Amygdala (tissue), 56 donors: ENCODE measurements at places on chromosomes 4 and X.

DNA sequence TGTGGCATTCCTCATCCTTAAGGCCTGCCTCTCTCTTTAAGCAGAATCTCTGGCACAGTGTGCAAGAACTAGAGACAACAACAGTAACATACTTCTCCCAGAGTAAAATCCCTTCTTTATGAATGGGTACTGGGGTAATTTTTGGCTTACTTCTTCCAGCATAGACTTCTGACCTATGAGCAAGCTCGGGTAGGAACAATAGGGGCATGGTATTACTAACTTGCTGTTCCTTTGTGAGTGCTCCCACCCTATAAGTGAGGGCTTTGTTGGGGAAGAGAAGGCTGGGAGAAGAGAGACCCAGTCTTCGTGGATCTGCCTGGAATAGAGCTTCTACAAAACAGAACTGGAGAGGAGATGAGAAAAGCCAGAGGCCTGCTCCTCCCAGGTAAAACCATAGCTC is 30.2 kb downstream of the CLDN2 start:
- no peak for DNase-seq

GRCh38 chr4:113901994-113902787 is 77.3 kb downstream of the ARSJ start:
- DNase-seq = no peak

DNA sequence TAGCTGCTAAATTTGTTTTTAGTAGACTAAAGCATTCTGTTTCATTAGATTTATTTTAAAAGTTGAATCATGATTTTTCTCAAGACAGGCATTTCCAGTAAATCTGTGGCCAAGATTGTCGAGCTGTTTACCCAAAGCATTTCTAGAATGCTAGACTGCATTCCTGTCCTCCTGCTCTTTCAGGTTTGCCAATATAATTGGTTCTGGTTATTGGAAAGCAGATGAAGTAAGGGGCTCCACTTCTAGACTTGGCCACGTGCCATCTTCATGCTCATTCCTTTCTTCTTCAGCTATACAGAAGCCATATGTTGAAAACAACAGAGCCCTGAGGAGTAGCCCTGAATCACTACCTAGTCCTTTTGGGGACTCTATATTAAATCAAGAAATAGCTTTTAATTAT is 62.5 kb downstream of the PGRMC2 start:
- no peak for DNase-seq

GRCh38 chrX:9312922-9313867 is 151.7 kb upstream of the TBL1X start:
- DNase-seq = no peak

DNA sequence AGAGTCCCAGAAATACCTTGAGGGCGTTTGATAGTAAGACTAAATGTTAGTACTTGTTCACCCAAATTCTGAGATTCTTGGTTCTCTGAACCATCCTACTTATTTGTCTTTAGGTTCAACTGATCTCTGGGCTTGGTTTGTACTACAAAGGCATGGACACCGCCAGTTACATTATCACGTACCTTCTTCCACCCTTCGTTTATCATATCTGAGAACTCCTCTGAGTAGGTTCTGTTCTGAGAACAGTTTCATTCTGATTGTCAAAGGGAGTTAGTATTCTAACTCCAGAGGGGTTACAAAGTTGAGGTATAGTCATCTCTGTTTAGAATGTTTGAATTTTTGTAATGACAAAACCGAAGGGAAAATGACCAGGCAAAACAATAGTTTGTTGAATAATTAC is 19.3 kb downstream of the ZFX start:
- DNase-seq = no peak

DNA sequence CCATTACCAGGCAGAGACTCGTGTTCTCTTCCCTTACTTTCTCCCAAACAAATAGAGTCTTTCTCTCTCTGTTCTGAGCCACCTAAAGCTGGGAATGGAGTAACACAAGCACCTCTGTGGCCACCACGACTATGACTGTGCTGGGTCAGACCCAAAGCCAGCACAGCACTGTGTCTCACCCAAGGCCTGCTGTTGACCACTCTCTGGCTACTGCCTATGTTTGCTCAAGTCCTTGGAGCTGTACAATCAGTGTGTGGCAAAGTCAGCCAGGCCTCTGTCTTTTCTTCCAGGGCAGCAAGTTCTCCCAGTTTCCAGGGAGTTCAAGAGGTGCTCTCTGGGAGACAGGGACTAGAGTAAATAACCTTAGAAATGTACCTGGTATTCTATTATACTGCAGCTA is 239.4 kb downstream of the FAM47A start:
- no peak for DNase-seq

- no peak for DNase-seq
Measured at GRCh38 chr4:76894537-76895255, 3.2 kb downstream of the SOWAHB start.

- no peak for DNase-seq
Measured at GRCh38 chrX:131330735-131331134, 41.6 kb upstream of the IGSF1 start.

GRCh38 chr4:112771-113170 is 11.5 kb upstream of the ZNF718 start:
- DNase-seq = no peak

DNA sequence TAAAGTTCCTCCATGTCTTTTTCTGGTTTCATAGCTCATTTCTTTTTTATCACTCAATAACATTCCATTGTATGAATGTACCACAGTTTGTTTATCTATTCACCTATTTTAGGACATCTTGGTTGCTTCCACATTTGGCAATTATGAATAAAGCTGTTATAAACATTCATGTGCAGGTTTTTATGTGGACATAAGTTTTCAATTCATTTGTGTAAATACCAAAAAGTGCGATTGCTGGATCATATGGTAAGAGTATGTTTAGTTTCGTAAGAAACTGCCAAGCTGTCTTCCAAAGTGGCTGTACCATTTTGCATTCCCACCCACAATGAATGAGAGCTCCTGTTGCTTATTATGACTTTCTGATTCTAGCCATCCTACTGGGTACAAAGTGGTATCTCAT is 36.3 kb upstream of the ZFX start:
- DNase-seq = no peak

DNA sequence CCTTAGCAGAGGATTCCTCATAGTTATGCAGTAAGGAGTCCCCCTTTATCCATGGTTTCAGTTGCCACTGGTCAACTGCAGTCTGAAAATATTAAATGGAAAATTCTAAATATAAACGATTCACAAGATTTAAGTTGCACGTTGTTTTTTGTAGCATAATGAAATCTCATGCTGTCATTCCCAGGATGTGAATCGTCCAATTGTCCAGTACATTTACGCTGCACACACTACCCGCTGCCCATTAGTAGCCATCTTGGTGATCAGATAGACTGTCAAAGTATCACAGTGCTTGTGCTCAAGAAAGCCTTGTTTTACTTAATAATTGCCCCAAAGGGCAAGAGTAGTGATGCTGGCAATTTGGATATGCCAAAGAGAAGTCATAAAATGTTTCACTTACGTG is 434.8 kb downstream of the MAPK10 start:
- DNase-seq = no peak

DNA sequence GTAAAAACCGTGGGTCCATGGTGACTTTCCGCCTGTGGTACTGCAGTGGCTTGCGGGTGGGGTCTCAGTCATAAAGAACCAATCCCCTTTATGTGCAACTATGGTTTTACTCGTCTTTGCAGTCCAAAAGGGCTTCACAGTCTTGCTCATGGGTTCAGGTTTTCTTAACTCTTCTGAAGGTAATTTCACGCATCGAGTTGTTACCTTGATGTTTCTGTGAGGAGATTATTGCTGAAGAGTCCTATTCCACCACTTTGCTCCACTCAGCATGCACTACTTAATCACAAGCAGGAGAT is 41.5 kb downstream of the F8 start:
- DNase-seq = no peak

DNA sequence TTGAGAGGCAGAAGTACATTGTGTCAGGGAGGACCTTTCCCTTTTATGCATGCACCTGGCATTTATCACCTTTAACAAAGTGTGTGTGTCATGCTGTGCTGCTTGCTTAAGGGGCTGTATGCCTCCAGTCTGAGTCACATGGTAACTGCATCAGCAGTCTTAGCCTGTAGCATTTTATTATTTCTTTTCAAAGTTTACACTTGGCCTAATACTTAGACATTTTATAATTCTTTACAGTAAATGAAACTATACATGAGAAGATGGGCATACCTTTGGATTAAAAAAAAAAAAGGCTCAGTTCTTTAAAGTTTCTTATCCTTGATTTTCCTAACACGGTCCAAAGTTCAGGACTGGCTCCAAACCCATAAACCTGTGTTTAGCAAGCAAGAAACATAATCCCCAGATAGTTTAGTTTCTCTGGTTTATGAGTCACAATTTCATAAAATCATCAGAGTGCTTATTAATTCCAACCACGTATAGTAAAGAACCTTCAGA is 14.6 kb downstream of the NPNT start:
- DNase-seq = no peak

DNA sequence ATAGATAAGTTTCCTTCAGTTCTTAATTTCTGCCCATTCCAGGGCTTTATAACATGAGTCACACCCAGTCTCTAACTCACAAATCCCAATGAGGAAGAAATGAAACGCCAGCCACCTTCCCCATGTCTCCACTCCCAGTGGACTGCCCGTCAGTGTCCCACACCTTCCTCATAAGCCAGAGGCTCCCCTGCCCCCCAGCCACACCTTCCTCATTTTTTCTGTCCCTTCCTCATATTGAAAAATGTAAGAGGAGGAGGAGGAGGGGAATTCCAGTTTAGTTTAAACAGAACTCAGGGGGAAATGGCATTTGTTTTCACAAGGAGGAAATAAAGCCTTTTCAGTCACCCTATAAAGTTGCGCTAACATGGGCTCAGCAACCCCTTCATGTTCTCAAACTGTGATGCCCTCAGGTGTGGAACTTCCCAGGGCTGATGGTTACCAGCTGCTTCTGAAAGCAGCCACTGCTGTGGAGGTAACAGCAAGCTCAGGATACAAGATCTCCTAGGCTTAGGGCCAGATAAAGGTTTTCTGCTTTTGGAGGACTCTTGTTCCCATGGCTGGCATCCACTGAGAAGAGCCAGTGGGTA is 97.8 kb downstream of the PARM1 start:
- no peak for DNase-seq

DNA sequence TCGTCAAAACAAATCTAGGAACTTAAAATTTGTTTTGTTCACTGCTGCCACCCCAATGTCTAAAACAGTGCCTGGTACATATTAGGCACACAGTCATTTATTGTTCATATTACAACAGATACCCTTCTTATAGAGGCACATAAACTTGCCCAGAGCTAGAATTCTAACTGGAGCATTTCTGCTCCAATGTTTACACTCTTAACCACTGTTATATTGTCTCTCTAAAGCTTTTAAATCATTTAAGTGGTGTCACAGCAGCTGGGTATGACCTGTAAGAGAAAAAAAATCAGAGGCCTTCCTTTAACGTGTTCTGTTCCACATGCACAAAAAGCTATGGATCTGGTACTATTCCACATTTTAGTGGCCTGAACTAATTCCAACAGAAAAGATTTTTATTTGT is 3.0 kb downstream of the UBE2D3 start:
- DNase-seq = no peak

GRCh38 chr4:185738820-185739219 is 73.2 kb downstream of the SORBS2 start:
- DNase-seq = no peak

GRCh38 chrX:35622601-35623000 is 175.5 kb upstream of the MAGEB16 start:
- no peak for DNase-seq

DNA sequence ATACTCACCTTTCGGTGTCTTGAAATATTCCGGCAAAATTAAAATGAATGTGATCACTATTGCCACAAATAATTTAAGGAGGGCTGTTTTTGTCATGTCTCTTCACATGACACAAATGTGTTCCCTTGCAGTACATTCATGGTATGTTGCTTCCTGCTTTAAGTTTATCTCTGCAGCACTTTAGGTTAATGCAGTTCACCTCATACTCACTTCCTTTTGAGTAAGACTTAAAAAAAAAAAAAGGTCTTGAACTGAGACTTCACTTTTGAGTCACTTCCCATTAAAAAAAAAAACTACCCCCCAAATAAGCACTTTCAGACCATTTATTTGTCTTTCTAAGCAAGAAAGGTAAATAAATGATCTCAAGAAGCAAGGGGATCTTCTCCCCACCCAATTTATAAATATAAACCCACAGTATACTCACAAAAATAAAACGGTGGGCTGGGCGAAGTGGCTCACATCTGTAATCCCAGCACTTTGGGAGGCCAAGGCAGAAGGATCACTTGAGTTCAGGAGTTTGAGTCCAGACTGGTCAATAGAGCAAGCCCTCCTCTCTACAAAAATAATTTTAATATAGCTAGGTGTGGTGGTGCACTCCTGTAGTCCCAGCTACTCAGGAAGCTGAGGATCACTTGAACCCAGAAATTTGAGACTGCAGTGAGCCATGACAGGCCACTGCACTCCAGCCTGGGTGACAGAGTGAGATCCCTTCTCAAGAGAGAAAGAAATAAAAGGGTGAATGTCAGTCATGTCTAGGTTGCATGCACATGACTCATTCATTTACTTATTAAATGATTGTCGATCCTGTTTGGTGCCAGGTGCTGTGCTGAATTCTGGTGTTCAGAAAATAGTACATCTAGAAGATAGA is at the start of gene TMEM156:
TSS of gene TMEM156 (minus strand) at position 192 of the 868 bp plus-strand sequence. CDS start at position 96, 96 bp downstream.
- no peak for DNase-seq
